ENCODE measurements at places on chromosomes 16 and 17. TPM values are rescaled to one million over a fixed set of nuclear protein-coding genes. Genes with fewer than 3 reads are reported as not detected.

Gene MMP25
- total RNA-seq = 0.64 TPM

Gene KRT28
- not detected for total RNA-seq

DNA sequence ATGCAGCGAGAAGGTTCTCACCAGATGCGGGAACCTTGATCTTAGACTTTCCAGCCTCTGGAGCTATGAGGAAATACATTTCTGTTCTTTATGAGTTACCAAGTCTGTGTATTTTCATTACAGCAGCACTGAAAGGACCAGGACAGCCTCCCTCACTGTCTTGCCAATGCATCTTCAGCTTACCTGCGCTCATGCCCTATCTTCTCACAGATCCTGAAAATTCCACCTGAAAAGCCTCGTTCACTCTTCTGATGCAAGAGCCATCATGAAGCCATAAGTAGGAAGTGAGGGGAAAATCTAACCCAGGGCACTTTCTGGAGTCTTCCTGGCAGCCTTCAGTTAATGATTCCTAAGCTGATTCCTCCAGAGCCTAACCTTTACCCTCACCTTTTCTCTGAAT lies 194.0 kb downstream of the SALL1 start:
- DNase-seq = no peak

Gene KRT40
- not detected for total RNA-seq
